A673 (cell line): ENCODE measurements at places on chromosomes 1 and 21. TPM values are rescaled to one million over a fixed set of nuclear protein-coding genes. Genes with fewer than 3 reads are reported as not detected.

Gene GIPC2
- total RNA-seq: 0.07 TPM in 1 of 2 replicates, not detected in the other

GRCh38 chr1:200771625-200772555 lies 33.2 kb downstream of the CAMSAP2 start:
- DNase-seq: no peak
- no peaks in the 10 kb centered on the region for H3K27me3 ChIP-seq
- no peak overlapping the region for H3K4me3 ChIP-seq
- peaks cover 10% of the 10 kb centered on the region for H3K36me3 ChIP-seq
- H3K4me1 ChIP-seq: no peaks in the 10 kb centered on the region

Gene ARHGEF10L
- 3.3 and 5.1 TPM in 2 replicates for total RNA-seq

- no peak overlapping the region for H3K27ac ChIP-seq
- no peak for DNase-seq
- no peak overlapping the region for H3K4me3 ChIP-seq
- no peaks in the 10 kb centered on the region for H3K27me3 ChIP-seq
- H3K4me1 ChIP-seq: peaks cover 4% of the 10 kb centered on the region
Observed at GRCh38 chr1:198295225-198295624, 138.4 kb downstream of the NEK7 start.

- H3K4me3 ChIP-seq: no peak overlapping the region
- H3K36me3 ChIP-seq: no peaks in the 10 kb centered on the region
- H3K27me3 ChIP-seq: no peaks in the 10 kb centered on the region
- DNase-seq: no peak
Observed at GRCh38 chr1:235566084-235566483, 61.8 kb upstream of the B3GALNT2 start.

DNA sequence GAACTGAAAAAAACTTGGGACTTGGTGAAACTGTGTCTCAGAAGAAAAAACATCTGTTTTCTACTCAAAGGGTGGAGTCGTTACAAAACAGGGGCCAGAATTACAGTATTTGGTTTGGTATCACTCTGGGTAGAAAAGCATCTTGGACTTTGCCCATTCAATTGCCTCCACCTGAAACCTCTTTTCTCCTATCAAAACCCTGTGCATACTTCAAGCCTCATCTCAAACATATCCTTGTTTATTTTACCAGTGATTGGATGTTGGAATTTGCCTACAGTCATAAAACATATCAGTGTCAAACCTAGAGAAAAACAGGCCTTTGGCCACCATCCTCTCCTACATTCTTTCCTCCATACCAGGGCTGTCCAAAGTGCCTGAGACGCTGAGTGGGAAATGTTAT lies 281.5 kb downstream of the PLPP3 start:
- H3K4me1 ChIP-seq: no peaks in the 10 kb centered on the region
- peaks cover 10% of the 10 kb centered on the region for H3K27me3 ChIP-seq
- no peak for DNase-seq
- H3K4me3 ChIP-seq: no peak overlapping the region
- H3K36me3 ChIP-seq: no peaks in the 10 kb centered on the region
